CD4-positive, alpha-beta T cell treated with Interferon alpha-2 for 1 hour (primary cell): ENCODE measurements at places on chromosomes 2 and 18.

GRCh38 chr2:17319090-17319489 lies 199.2 kb downstream of the RAD51AP2 start:
- no peak for DNase-seq

DNA sequence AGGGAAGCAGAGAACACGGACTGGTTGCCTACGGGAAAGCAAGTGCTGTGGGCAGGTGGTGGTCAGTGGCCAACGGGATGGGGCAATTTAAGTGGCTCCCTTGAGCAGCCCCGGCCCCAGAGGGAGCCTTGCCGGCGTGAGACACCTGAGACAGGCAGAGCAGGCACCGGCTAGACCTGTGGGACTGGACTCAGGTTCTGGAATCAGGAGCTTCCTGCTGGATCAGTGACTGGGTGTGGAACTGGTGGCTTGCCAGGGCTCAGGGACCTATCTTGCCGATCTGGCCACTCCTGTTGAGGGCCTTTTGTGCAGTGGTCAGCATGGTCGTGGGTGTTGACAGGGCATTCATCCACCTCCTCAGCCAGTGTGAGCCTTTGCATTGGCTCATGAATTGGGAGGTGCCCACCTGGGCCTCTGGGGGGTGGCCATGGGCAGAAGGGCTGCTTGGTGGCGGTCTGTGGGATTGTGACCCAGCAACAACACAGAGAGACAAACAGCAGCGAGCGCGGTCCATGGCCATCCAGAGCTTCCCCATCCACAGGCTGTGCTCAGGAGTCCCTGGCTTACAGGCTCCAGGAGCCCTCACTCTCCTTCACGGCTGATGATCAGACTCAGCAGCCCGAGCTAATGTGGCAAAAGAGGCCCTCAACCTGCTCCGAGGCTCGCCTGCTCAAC lies 85.4 kb upstream of the ZNF516 start:
- no peak for DNase-seq

DNA sequence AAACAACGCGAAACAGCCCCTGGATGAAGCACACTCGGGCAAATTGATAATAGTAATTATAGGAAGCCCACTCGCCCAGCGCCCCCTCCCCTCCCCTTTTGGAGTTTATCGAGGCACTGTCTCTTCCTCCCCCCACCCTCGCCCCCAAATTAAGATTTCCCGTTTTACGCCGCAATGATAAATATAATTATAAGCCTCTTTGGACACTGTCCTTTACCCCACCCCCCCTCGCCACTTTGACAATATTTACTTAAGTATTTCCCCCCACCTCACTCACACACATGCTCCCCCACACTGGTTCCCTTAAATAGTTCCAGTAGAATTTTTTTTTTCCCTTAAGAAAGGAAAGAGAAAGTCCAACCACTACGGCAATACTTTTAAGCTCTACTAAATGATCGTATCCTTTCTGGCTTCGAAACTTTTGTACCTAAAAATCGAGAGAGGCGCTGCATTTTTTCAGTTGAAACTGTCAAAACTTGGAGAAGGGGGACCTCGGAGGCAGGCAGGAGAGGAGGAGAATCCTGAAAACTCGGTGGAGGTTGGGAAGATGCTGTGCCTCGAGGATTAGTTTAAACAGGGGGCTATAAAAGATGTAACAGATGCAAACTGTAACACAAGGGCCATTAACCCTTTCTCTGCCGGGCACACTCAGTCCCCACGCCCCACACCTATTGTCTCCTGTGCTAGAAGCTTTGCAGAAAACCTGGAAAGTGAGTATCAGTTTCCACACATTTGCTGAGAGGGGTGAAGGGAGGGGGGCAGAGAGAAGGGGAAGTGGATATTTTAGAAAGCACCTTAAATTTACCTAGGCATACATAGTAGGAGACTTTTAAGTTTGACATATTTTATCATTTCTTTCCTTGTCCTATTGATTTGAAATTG lies 1.8 kb downstream of the ZEB2 start:
- DNase-seq = no peak

GRCh38 chr18:427005-427404 lies 73.5 kb downstream of the COLEC12 start:
- DNase-seq = no peak

DNA sequence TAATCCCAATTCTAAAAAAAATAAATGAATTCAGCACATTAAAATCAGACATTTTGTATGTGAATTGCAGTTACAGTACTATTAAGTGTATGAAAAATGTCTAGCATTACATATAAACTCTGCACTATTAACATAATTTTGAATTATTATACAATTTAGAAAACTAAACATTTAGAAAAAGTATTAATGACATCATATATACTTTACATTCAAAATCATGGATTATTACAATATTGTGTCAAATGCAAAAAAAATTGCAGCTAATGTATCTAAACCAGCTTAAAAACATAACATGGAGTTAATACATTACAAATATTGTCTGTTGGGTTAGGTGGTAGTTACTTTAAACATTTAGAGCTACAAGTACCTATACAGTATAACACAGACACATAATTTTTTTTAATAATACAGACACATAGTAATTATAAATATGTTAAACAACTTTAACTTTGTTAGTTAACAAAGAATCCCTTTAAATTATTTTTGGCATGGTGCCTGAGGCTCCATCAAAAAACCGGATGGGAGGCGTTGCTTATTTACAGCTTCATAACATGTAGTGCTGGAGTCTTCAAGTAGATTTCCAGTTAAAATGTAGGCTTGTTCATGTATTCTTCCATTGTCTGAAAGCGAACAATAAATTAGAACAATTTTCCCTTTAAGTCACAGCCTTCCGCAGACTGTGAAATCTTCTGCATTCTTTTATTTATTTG lies 79.1 kb downstream of the AP1S3 start:
- no peak for DNase-seq

DNA sequence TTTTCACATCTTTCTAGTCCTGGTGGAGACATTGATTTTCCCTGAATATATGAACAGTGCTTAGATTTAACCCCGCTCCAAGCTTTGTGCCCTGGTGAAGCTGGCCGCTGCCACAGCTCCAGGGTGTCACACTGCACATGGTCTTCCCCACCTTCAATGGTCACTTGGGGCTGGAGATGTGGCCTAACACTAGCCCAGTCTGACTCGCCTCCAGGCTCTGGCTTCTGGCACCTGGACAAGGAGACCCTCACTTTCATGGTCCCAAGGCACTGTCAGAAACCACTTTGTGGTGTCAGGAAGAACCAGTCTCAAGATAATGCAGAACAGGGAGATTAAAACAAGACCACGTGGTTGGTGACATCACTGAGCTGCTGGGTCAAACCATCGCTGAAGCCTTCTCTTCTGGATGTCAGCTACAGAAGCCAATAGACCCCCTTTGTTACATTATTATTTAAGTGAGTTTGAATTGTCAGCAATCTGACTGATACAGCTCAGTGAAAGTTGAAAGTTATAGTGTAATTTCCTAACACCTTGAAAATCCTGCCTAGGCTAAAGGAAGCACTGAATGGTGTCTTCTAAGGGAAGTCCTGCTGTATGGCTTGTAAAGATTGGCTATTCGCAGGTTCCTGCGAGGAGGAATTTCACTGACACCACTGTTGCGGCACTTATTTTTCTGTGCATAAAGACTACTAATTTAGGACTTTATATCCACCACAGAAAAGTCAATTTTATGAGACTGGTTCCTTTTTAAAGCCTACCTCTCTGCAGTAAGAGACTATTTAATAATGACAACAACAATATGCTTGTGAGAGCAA lies 55.0 kb upstream of the CTDP1 start:
- no peak for DNase-seq

GRCh38 chr2:30580391-30580790 lies 133.3 kb downstream of the LCLAT1 start:
- DNase-seq = peak; percentile 2

GRCh38 chr2:170963386-170963785 lies 34.3 kb downstream of the GORASP2 start:
- no peak for DNase-seq

GRCh38 chr2:174835797-174836255 lies 71.6 kb upstream of the CHRNA1 start:
- DNase-seq = peak; percentile 9

DNA sequence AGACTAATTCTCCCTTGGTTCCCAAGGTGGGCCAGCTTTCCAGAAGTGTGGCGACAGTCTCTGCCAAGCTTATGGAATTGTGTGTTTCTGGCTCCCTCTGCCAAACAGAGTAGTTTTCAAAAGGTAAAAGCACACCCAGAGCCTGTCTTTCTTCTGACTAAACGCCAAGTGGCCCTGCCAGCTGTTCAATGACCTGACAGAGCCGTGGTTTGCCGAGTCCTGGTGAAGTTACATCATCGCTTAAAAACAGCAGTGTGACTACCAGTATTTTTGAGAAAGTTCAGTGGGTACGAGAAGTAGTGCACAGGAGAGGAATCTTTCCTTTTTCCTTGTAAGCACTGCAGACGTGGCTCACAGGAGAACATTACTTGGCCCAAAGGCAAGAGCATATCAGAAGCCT lies 1.9 kb downstream of the PER2 start:
- DNase-seq = no peak

DNA sequence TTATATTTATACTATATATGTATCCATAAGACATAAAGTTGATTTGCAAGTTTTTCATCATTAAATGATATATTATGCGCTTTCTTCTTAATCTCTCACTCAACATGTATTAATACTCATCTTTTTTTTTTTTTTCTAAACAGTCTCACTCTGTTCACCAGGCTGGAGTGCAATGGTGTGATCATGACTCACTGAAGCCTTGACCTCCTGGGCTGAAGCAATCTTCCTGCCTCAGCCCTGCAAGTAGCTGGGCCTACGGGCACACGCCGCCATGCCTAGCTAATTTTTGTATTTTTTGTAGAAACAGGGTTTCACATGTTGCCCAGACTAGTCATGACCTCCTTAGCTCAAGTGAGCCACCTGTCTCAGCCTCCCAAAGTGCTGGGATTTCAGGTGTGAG lies 51.4 kb upstream of the MAP4K3 start:
- DNase-seq = peak; percentile 60

DNA sequence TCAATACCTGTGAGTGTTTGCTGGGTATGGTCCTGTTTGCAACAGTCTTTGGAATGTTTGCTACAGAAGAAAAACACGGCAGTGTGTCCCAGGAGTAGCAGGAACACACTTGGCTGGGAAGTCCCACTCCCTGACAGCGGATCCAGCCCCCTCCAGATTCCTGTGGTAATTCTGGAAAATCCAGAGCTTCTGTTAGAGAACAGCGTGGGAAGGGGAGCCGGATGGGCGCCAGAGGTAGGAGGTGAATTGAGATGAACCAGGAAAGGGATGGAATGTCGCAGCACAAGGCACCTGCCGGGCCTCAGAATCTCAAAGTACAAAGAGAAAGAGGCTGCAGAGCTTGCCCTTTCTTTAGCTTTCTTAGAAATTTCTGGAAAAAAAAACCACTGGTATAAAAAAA lies 221.9 kb downstream of the MYT1L start:
- no peak for DNase-seq

DNA sequence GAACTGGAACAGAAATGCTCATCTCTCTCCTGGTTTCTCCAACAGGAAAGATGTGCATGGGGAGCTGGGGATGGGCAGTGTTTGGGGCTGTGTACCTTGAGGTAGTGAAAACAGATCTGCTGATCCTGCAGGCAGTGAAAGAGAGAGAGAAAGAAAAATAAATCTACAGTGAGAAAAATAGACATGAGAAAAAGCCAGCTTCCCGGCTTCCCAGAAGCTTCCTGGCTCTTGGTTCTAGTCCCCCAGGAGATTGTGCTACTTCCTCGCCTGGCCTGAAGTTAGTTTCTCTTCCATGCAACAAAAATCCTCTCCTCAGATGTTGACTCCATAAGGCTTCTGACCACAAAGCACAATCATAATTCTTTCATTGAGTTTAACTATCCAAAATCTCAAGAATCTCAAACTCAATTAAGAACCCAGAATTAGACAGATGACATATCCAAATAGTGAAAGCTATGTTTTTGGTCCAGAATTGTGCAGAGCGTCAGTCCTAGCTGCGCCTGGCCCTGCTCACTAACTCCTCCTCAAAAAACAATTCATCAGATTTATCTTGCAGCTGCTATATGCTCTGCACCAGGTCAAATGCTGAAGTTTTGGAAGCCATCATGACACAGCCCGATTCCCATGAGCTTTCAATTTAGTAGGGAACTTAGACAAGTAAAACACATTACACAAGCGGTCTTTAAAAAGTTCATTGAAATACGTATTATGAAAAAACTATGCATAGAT lies 20.1 kb upstream of the NAB1 start:
- DNase-seq = no peak

- DNase-seq = no peak
These were observed 99.2 kb upstream of the VRK2 start for GRCh38 chr2:57947398-57947797.

GRCh38 chr2:124566518-124566970 lies 541.5 kb downstream of the CNTNAP5 start:
- DNase-seq = no peak

- no peak for DNase-seq
These were observed 101.6 kb downstream of the MTCL1 start for GRCh38 chr18:8806798-8807487.

- DNase-seq = no peak
These were observed 1.2 kb upstream of the MLPH start for GRCh38 chr2:237485844-237486243.

GRCh38 chr18:2218101-2218500 lies 353.2 kb downstream of the METTL4 start:
- no peak for DNase-seq
